ENCODE measurements at places on chromosomes 16 and 17.

- no peak for DNase-seq
Observed at GRCh38 chr17:29787995-29788394, 142.0 kb downstream of the SSH2 start.

GRCh38 chr17:57839571-57839923, 10.3 kb downstream of the MRPS23 start:
- no peak for DNase-seq

GRCh38 chr16:66802159-66802558, 775 bp upstream of the TERB1 start:
- DNase-seq, result no peak

DNA sequence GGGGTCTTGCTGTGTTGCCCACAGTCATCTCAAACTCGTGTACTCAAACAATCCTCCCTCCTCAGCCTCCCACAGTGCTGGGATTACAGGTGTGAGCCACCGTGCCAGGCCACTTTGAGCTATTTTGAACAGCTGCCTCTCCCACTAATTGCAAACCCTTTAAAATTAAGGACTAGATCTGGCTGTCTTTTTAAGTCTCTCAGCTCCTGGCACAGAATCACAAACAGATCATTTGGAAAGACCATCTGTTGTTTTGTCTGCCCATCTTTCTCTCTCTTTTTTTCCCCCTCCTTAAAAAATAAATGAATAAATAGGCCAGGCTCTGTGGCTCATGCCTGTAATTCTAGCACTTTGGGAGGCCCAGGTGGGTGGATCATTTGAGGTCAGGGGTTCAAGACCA, 10.9 kb upstream of the STAT3 start:
- DNase-seq, result no peak

DNA sequence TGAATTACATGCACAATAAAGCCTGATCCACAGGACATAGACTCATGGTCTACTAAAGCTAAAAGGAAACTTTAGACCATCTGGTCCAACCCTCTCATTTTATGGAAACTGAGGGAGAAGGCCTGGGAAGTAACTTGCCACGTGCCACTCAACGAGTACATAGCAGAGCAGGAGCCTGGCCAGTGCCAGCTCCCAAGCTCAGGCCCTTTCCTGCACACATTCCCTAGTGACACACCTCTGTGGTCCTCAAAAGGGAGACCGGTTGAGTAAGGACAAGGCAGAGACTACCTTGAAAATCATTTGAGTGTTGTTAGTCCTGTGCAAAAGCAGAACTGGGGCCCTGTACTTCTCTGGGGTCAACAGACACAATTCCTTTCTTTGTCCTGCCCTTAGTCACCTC, 2.8 kb downstream of the CCL4L2 start:
- no peak for DNase-seq

GRCh38 chr17:82016061-82016874, 6.4 kb downstream of the CENPX start:
- DNase-seq, result no peak

GRCh38 chr16:65988024-65988595, 378.4 kb upstream of the CDH5 start:
- no peak for DNase-seq

GRCh38 chr16:35733278-35733965, 2274.0 kb downstream of the TP53TG3F start:
- no peak for DNase-seq

- no peak for DNase-seq
Observed at GRCh38 chr17:66610361-66611133, 224.4 kb upstream of the CACNG5 start.

DNA sequence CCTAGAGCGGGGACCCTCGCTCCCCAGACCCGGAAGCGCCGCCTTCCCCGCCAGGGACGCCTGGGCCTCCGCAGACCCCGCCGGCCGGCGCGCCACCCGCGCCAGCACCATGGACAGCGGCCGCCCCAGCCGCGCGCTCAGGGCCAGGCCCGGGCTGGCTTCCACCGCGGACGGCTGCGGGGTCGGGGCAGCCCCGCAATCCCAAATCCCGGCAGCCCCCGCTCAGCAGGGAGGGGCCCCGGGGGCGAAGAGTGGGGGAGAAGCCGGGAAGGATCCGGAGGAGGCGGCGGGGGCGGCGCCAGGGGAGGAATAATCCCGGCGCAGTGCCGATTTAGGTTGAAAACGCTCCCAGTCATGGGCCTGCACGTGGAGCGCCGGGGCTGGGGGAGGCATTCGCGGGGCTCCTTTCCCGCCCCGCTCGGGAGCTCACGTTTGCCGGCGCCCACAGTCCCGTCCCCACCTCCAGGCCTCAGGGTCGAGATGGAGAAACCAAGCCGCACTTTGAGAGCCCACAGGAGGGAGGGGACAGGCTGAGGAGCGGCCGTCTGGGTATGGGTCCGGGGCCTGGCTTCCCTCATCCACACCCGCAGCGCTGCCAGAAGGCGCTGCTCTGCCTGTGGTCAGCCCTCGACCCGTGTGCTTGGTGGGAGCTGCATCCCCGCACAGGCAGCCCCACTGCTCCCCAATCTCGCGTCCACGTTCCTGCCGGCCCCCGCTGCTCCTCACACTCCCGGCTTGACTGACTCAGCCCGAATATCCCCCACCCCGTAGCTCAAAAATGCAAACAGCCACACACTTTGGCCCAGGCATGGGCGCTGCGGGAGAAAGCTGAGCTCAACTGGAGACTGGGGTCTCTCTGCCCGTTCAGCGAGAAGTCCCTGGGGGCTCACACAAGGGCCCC, 4.7 kb downstream of the FBXL16 start:
- DNase-seq, result no peak

- DNase-seq, result no peak
Observed at GRCh38 chr16:47726031-47726675, 265.0 kb downstream of the PHKB start.
